Stimulated activated CD8-positive, alpha-beta memory T cell treated with anti-CD3 and anti-CD28 coated beads, Interleukin-2, amount 100 ng/mL, for 48 hours (primary cell): ENCODE measurements at places on chromosomes 4 and X.

DNA sequence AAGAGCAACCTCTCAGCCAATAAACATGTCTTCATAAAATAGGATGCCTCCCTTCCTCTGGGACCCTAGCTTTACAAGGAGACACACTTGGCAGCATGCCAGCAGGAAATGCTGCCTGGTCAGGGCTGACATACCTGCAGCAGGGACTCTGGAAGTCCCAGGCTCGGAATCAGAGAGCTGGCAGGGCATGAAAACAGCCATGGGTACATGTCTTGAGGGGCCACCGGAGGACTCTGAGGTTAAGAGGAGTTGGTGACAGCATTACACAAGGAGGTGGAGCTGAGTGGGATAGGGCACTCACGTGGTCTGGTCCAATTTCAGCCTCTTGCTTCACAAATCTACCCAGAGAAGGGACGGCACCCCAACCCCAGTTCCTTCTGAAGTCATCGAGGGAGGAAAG, 15.7 kb downstream of the MSX1 start:
- DNase-seq = no peak

- no peak for DNase-seq
Measured at GRCh38 chr4:61543976-61544375, 343.9 kb downstream of the ADGRL3 start.

- no peak for DNase-seq
Measured at GRCh38 chrX:154412468-154412867, 1.1 kb downstream of the TAFAZZIN start.

GRCh38 chr4:79563219-79563618, 155.2 kb upstream of the GK2 start:
- no peak for DNase-seq

- DNase-seq = peak; percentile 4
Measured at GRCh38 chrX:1012678-1013300, 199.7 kb downstream of the CRLF2 start.

GRCh38 chr4:4876945-4877661, 17.6 kb downstream of the MSX1 start:
- no peak for DNase-seq

- no peak for DNase-seq
Measured at GRCh38 chr4:151934766-151935165, 174.0 kb upstream of the GATB start.

- DNase-seq = no peak
Measured at GRCh38 chr4:22196551-22196950, 248.0 kb upstream of the KCNIP4 start.

DNA sequence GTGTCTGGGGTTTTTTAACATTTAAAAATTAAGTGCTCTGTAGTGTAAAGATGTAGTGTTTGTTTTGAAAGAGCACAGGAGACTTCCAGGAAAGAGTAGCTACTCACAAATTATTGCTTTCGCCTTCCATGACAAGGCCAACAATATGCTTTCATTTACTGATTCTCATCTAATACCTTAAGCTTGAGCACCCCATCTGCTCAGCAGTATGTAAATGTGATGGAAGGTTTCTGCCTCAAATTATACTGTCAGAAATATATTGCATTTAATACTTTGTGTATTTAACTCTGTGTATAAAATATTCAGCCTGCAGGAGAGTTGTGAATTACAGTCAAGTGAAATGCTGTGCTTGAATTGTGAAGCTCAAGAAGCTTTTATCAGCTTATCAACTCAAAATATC, 296.3 kb upstream of the ATOH1 start:
- DNase-seq = no peak

DNA sequence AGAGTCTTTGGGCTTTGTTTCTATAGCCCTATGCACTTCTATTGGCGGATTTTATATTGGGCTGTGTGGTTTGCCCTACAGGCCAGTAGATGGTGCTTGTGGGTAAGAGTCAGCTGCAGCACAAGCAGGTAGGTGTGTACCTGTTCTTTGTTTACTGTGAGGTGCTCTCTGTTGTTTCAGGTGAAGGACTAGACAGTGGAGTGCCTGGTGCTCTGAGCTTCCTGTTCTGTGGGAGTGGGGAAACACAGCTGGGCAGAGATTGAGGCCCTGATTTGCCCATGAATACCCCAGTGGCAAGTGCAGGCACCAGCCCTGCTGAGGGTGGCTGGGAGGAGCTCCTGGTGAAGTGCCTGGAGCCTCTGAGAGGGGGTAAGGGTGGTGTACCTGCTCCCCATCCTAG, 26.3 kb upstream of the UCP1 start:
- no peak for DNase-seq

DNA sequence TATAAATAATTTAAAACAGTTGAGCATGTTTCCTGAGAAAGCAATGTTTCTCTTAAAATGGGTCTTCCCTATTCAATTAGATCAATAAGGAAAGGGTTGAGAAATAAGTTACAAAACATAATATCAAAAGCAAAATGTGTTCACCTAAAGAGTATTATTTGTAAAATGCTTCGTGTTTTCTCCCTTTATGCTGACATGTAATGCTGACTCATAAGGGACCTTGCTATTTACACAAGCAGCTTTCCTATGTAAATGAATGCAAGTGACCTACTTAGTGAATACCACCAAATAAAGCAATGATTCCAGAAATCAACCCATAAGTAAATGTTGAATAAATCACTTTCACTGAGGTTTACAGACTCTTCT, 91.5 kb downstream of the ELOVL6 start:
- no peak for DNase-seq

DNA sequence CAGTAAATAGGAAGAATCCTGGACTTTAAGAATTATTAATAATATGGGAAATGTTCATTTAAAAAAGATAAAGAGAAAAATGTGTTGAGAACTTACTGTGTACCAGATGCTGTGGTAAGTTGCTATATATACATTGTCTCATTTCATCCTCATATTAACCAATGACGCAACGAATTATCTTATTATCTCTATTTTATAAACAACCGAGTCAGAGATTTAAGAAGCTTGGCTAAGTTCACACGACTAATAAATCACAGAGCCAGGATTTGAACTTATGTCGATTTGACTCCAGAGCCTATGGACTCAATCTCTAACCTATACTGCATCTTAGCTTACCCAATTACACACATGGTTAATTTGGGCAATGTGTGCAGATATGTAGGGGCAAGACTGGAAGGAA, 15.5 kb upstream of the DCTD start:
- no peak for DNase-seq

GRCh38 chr4:128565565-128566186, 243.8 kb upstream of the JADE1 start:
- no peak for DNase-seq

GRCh38 chr4:108172753-108173598, 4.2 kb upstream of the LEF1 start:
- DNase-seq = peak; percentile 58

DNA sequence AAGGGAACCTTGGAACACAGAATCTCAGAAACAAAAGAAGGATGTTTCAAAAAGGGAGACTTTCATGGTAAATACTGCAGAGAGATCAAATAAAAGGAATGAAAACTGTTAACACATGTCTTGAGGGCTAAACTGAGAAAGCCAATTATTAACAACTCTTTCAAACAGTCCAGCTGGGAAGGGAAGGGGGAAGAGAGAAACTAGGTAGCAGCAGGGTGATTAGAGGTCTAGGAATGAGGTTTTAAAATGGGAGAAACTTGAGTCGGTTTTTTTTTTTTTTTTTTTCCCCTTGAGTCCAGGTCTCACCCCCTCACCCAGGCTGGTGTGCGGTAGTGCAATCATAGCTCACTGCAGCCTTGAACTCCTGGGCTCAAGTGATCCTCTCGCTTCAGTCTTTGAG, 4.3 kb downstream of the BCLAF3 start:
- no peak for DNase-seq

DNA sequence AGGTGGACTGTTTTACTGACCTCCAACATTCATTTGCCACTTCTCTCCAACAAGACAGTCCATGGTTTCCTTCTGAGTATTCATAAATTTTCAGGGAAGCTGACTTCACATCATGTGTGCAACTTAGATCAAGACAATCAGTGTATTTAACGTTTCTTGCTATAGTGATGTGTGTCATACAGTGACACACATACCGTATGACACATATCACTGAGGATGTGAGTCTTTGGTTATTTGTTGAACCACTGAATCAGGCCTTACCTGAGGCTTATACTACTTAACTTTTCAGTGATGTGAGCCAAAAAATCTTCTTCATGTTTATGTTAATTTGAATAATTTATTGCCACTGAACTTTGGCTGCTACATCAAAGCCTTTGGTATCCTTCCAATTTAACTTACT, 166.8 kb downstream of the BMPR1B start:
- DNase-seq = no peak

DNA sequence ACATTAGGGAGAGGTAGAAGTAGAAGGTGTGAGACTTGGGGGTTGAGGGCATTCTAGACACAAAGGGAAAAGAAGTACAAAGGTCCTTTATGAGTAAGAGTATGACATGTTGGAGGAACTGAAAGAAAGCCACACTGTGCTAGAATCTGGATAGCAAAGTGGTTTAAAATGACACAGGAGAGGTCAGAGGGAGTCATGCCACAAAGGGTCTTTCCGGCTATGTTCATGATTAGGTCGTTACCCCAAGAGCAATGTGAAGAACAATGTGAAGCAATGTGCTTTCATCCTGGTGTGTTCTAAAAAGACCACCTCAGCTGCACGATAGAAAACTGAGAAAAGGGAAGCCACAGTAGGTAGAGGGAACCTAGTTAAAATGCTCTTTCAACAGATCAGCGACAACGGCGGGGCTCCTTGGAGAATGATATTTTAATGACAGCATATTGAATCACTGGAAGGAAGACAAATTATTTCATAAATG, 29.2 kb downstream of the SMIM14 start:
- no peak for DNase-seq

DNA sequence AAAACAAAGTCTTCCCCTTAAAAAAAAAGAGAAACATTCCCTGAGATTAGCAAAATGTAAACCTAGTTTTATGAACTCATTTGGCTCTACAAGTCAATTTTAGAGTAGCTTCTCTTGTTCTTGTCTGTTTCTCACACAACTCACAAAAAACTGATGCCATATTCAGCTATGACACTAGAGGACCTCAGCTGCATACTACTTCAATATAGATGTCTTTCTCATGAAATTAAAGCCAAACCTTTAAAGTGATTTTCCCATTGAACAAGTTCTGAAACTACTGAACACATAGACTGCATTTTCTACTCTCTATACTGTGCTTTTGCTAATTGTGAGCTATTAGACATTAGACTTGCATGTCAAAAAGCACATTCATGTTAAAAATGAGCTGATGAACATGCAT, 49.8 kb downstream of the TBCK start:
- DNase-seq = no peak

GRCh38 chrX:129641941-129642340, 12.8 kb downstream of the APLN start:
- DNase-seq = no peak

- no peak for DNase-seq
Measured at GRCh38 chr4:11878241-11878640, 449.5 kb upstream of the HS3ST1 start.

DNA sequence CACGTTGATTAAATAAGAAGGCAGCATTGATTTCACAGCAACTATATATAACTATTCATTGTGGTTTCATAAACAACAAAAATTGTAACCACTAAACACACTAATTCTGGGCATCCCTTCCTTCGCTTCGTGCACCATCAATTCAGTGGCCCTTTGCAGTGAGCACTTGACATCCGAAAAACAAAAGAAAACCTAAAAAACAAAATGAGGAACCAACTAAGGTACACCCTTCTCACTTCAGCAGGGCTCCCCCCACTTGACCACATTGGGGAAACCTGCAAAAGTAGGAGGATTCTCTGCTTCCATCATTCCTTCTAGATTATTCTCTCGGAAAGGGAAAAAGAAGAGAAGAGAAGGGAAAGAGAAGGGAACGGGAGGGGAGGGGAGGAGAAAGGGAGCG, 28.3 kb downstream of the NBDY start:
- DNase-seq = no peak

DNA sequence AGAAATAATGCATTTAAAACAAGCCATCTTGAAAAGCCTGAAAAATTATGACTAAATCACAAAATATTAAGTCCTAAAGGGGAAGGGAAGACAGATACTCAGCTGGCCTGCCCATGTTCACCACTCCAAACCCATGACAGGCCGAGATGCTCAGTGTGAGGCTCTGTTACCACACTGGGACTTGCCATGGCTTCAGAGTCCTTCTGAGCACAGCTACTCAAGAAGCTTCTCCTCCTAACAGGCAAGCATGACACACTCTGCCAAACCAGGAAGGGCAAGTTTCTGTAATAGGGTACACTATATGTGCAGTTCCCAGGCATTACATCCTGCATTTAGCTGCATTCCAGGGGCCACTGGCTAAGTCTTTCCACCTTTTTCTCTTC, 34.0 kb upstream of the CYBB start:
- no peak for DNase-seq

DNA sequence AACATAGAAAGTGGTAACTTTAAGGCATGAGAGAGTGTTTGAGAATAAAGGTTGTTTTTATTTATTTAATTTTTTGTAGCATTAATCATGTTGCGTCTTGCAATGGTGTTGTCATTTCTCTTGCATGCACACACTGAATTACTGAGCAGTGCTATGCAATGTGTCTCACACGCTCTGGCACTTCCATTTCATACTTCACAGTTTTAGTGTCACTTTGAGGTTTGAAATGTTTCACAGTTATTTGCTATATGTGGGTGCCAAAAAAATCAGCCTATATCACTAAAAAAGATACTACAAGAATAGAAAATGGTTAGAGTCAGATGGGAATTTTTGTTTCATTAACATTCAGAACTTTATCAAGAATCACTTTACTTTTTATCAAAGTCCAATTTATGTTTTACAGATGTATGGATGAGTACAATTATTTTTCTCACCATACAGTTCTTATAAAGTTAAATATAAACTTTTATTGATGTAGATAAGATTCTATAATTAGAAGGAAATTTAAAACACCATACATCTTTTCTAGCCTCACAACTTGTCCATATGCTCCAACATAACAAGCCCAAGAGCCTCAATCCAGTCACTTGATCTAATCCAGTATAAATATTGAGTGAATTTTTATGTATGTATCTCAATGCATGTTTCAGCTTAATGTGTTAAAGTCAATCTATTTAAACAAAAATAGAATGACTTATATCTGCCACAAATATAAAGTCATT, 114.0 kb downstream of the IQCM start:
- DNase-seq = no peak
